ENCODE measurements at places on chromosomes 12 and 14.

- no peak for DNase-seq
Measured at GRCh38 chr12:116465856-116466255, 93.3 kb upstream of the MAP1LC3B2 start.

DNA sequence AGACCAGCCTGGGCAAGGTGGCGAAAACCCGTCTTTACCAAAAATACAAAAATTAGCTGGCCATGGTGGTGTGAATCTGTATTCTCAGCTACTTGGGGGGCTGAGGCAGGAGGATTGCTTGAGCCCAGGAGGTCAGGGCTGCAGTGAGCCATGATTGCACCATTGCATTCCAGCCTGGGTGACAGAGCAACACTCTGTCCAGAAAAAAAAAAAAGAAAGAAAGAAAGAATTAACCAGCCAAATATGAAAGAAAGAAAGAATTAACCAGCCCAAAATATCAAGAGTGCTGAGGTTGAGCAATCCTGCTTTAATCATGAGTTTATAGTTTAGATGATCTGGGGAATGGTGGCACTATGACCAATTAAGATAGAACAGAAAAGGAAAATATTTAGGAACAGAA, 3.5 kb upstream of the ACTN1 start:
- DNase-seq, result no peak

DNA sequence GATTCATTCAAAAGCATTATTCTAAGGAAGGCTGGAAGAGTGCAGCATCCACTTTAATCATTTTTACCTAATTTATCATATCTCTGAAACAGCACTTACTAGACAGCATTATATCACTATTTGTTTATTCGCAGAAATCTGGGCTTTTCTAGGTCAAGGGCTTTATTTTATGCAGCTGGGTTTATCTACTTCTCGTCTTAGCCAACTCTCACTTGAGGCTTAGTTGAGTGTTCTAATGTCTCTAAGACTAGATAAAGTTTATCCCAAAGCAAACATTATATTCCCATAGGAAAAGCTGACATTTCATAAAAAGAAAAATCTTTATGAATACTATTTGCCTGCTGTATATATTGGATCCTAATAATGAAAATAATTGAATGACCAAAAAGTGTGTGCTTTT, 720.8 kb upstream of the FLRT2 start:
- no peak for DNase-seq

DNA sequence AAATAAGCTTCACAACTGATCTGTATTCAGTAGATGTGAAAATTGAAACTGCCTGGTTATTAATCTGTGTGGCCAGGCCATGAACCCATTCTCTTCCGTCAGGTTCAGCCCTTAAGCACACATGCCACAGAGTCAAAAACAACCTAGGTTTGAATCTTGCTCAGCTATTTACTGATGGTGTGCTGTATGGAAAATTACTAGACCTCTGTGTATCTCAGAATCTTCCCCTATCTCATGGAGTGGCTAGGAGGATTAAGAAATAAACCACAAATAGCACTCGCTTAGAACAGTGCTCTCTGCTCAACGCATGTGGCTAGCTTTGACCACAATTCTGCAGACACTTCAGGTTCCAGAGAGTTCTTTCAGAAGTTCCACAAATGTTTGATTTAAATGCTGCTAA, 240.7 kb upstream of the PLEKHG7 start:
- DNase-seq, result no peak

GRCh38 chr14:34872822-34873588, 2.2 kb downstream of the BAZ1A start:
- DNase-seq, result peak; percentile 10

- DNase-seq, result no peak
Measured at GRCh38 chr12:54590978-54591591, 2.6 kb upstream of the PPP1R1A start.

GRCh38 chr12:52063082-52063924, 6.5 kb upstream of the ATG101 start:
- DNase-seq, result no peak

- no peak for DNase-seq
Measured at GRCh38 chr14:60636879-60637478, 12.3 kb downstream of the SIX1 start.

GRCh38 chr12:33438025-33438772, 1.4 kb downstream of the SYT10 start:
- no peak for DNase-seq

- no peak for DNase-seq
Measured at GRCh38 chr12:14284184-14284722, 81.2 kb upstream of the ATF7IP start.

DNA sequence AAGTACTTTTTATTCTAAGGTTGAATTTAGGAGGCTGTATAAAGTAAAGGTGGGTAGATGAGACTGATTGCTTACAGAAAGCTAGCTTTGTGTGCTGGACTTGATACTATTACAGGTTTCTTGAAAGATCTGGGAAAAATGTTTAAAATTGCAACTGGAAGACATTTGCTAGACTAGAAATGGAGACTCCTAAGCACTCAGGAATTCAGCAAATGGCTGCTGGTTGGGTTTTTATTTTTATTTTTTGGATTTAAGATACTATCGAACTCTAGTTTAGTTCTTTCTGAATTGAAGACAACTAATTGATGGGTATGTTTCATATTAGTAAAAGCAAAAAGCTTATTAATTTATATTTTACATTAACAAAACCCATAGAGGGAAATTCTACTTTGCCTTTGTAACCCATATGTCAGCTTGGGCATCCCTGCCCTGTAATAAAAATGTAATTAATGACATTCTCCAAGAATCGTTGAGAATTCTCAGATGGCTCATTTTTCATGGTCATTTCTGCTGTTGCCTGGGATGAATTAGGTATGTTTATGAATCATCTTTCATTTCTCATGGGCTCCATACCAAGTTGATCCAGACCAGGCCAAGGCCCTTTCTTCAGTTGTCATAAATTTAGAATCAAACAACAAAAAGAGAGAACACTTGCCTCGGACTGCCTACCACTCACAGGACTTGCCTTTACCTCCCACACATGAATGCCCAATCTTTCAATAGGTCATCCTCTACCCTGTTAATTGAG, 102.1 kb downstream of the ERGIC2 start:
- no peak for DNase-seq

DNA sequence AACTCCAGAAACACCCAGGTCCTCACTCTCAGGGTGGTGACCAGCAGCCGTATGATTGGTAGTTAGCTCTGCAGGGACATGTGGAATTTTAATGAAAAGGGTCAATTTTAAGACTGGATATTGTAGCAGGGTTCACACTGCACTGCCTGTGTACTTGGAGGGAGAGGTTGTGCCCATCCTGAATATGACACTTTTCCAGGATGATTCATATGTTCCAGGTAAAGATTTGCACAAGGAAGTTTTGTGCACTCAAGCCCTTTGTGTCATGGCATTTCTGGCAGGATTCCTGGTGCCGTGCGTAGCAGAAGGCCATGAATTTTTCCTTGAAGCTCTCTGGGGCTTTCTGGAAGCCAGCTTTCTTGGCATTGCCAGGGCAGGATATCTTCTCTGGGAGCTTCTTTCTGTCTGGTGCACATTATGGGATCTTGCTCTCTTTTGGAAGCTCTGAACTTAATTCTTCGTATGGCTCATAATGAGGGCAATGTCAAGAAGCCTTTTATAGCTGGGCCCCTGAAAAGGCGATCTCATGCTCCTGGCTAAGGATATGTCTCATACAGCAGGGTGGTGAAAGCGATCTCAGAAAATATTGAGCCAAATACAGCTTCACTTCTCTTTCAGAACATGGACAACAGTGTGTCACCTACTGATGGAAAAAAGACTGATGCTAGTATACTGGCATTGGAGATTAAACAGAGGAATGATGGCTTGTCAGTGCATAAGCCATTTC, 1133.9 kb downstream of the AACS start:
- no peak for DNase-seq

DNA sequence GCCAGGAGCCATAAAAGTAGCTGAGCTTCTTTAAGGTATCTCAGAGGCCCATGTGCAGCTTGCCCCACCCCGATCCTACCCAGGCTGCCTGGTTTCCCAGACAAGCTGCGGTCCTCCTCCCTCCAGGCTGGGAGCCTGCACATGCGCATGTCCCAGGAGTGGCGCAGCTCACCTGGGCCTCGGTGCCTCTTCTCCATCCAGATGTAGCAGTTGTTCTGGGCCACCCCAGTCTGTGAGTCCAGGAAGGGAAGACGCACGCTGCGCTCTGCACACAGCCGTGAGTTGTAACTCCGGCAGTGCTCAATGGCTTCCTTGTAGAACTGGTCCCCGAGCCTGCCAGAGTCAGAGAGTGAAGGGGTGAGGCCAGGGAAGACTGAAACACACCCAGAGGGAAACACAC, 122.3 kb downstream of the DPF3 start:
- no peak for DNase-seq

GRCh38 chr12:130143136-130143535, 19.1 kb upstream of the FZD10 start:
- no peak for DNase-seq

DNA sequence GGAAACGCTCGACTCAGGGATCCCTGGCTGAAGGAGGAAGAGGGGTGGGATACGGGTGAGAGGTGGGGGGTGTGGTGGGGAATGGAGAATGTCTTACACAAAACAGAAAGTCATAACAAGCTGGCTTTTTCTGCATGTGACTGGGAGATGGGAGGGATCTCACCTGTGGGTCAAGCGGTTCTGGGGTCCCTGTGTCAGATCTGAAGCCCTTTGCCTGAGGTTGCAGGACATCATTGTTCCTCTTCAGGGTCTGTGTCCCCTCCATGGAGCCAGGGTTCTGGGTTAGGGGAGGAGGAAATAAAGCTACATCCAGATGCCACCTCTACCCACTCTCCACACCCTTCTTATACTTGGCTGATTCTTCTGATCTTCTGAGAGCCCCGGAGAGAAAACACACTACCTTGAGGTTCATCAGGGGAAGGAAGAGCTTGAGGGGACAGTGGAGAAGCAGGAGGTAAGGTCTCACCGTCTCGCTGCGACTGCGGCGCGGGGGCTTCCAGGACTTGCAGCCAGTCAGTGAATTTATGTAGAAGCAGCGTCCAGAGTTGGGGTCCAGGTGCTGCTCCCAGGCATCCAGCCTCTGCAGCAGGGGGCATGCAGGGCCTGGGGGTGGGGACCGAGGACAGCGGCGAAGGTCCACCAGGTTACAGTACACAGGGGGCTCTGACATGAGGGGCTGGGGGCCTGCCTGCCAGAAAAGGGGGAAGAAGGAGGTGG, 2.5 kb downstream of the ARHGAP9 start:
- no peak for DNase-seq

DNA sequence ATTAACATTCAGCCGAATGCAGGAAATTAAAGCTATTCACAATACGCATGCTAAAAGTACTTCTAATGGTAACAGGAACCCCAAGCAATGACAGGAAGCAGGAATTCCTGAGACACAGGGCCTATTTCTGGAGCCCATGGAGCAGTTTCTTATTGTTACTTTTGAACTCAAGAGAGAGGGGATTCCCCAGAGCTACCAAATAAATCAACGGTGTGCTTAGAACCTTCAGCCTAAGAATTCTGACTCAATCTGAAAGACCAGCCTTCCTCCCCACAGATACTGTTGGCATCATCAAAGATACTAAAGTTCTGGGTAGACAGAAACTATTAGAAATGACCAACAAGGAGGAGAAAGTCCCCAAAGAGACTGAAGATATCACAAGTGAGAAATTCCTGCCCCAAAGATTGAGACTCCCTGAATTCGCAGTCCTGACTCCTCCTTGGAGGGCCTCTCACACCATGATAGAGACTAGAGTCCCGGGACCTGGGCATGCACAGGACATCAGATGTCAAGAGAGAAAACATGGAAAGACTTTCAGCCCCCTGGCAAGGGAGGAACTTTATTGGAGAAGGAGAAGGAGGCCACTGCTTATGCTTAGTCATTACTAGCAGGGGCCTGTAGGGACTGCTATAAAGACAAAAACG, 32.7 kb downstream of the RTRAF start:
- no peak for DNase-seq

DNA sequence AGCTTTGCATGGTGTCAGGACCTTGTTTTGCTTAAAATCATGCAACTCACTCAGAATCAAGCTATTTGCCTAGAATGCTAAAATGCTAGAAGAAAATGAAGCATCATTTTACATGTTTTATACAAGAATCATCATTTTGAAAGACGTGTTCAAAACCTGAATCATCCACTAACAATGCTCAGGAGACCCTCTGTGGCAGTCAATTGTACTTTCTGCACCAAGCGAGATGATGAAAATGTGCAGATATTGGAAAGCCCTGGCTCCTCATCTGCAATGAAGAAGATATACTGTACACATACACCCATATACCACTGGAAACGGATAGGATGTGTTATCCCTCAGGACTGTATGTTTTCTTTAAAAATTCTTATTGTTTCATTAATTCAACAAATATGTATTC, 92.7 kb downstream of the DYRK2 start:
- DNase-seq, result no peak

- no peak for DNase-seq
Measured at GRCh38 chr12:5071496-5071895, 27.8 kb downstream of the KCNA5 start.

GRCh38 chr12:64916411-64917261, 92.2 kb downstream of the TBC1D30 start:
- no peak for DNase-seq

- DNase-seq, result no peak
Measured at GRCh38 chr12:53231671-53231920, 413 bp downstream of the RARG start.

DNA sequence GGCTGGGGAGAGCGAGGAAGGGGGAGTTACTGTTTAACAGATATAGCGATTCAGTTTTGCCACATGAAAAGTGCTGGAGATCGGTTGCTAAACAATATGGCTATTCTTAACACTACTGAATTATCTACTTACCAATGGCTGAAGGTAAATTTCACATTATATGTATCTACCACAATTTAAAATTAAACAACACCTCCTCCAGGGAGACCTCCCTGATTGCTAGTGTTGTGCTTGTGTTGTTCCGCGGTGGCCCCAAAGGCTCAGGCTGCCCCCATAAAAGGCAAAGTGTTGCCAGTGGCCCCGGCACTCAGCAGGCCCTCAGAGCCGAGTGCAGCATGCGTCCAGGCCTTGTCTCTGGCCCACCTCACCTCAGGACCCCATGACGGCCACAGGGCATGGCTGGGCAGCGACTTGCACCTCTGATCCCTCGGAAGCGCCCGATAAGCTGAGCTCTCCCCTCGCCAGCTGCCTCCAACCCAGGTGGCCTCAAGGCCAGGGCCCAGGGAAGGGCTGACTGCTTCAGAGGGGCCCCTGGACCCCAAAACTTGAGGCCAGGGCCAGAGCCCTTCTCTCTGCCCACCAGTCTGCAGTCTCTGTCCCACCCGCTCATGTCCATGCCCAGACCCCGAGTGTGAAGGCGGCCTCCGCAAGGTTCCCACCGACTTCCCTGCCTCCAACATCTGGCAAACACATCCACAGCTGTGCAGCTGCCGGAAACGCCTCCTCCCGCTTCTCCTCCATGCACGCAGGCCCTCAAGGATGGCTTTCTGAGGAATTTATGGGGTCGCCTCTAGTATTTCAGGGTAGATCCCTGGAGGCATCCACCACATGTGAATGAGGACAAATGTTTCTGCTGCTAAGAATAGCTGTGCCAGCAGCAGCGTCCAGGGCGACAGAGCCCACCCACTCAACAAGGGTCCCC, 60.0 kb downstream of the NCOR2 start:
- no peak for DNase-seq

DNA sequence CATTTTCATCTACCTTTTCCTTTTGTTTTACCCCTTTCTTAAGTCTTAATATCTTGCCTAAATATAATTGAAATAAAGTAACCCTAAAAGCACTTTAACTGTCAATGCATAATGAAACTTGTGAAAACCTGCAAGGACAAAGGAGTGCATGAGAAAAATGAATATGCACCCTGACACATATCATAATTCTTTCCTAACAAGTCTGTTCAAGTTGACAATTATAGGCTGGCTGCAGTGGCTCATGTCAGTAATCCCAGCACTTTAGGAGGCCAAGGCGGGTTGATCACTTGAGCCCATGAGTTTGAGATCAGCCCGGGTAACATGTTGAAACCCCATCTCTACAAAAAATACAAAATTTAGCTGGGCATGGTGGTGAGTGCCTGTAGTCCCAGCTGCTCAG, 65.4 kb downstream of the FGD6 start:
- DNase-seq, result no peak
